ENCODE measurements at places on chromosomes 7 and 10.

DNA sequence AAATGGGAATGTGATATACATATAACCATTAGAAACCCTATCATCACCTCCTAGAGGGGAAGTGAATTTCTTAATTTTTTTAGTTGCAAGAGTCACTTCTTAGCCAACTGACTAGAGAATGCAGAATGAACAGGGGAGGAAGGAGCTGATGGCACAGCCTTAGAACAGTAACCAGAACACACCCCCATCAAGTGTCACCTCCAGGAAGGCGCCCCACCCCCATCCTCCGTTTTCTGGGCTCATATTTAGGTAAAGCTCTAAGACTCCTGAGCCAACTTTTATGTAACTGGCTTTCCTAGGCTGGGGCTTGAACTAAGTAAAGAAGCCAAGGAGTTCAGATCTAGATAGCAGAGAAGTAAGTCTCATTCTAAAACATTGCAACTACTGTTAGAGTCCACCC lies 54.0 kb downstream of the COL17A1 start:
- DNase-seq = no peak

DNA sequence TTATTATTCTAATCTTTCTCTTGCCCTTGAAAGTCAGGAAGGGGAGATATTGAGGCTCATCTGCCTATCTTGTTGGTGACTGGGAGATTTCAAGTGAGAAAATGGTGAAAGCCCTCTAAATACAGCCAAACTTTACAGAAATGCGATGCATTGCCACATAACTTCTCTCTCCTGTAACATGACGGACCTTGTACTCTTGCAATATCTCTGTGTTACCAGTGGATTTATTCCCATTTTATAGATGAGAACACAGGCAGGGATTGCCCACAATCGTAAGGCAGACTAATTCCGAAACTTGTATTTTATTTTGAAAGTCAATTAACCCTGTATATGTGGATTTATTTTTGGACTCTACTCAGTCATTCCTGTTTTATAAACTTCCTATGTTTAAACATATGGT lies 57.3 kb upstream of the MPP7 start:
- no peak for DNase-seq

GRCh38 chr7:132504852-132505251 lies 71.4 kb downstream of the PLXNA4 start:
- no peak for DNase-seq

GRCh38 chr10:76552091-76552873 lies 1085.3 kb downstream of the KCNMA1 start:
- no peak for DNase-seq

DNA sequence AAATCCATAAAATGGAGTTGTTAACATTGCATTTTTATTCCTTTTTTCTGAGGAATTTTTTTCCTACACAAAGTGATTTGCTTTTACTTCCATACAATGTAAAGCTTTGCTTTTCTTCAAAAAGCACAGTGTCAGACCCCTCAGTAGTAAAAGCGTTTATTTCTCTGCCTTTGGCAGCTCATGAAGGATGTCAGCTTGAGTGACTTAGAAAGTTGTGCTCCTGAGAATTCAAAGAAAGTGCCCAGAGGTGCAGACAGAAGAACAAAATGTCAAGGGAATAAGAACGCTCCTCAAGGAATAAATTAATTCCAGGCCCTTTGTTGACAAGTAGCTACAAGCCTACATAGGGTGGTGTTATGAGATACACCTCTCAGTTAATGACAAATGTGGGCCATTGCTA lies 369.3 kb upstream of the ADARB2 start:
- no peak for DNase-seq

DNA sequence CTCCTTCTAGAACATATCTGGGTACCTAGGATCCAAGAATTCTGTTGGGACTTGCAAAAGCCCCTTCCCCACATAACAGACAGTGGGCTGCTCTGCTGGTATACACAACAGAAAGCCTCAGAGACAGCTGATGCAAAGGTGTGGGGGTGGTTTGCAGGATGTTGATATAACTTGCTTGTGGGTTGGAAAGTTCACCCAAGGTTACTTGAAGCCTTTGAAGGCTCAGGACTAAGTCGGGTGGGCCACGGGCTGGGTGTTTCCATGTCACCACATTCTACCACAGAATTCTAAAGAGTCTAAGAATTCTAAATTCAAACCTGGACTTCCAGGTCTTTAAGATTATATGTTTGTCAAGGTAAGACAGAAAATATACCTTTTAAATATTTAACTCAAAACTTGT lies 7.4 kb upstream of the NRCAM start:
- DNase-seq = no peak

GRCh38 chr7:106018566-106019469 lies 55.8 kb downstream of the CDHR3 start:
- no peak for DNase-seq

GRCh38 chr7:87159538-87159937 lies 7.3 kb downstream of the DMTF1 start:
- no peak for DNase-seq

DNA sequence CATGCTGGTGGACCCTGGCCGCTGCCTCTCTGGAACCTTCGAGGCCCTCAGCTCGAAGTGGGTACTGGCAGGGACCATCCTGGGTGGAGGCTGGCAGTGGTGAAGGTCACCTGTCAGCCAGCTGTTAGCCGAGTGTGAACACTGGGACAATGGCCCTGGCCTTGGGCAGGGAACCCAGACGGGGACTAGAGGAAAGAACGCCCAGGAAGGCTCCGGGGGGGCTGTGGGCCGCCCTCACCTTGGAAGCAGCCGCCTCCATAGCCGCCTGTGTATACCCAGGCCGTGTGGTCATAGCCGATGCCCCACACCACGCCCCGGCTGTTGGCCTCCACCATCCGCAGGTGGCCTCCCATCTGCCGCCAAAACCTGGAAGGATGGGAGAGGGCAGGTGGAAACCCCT lies 17.6 kb downstream of the BHLHA15 start:
- DNase-seq = no peak

- no peak for DNase-seq
Measured at GRCh38 chr7:100808354-100808875, 18.9 kb downstream of the EPHB4 start.

GRCh38 chr10:96672481-96673175 lies 47.7 kb downstream of the PIK3AP1 start:
- DNase-seq = no peak

GRCh38 chr7:96997512-96998032 lies 7.8 kb upstream of the DLX6 start:
- DNase-seq = no peak

DNA sequence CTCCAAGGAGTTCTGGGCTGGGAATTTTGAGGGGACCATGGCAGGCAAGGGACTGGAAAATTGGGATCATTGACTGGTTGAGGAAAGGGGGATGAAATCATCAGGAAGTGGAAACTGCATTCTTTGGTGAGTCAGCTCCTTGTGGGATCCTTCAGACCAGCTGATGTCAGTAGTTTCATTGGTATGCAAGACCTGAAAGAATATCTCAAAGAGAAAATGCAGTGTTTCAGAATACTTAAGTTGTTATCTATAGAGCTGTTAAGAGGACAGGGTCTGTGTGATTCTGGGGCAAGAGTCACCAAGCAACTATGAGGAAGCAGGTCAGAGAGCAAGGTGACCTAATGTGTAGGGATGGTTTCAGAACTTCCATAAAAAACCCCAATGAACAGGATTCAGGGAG lies 595.9 kb upstream of the AUTS2 start:
- no peak for DNase-seq

DNA sequence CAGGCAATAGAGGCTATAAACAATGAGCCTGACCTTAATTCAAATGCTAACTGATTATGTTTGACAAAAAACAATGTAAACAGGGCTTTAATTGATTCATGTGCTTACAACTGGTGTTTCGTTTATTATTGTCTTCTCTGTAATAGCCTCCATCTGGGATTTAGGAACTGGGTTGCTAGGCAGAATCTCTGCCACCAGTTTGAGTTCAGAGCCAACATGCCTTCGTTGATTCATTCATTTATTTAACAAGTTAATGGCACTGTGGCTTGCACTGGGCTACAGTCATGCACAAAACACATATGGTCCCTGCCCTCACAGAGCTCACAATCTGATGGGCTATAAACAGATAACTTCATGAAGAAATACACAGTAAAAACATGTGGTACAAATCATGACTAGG lies 19.6 kb upstream of the CDHR3 start:
- no peak for DNase-seq

GRCh38 chr7:859359-860030 lies 16.9 kb upstream of the GET4 start:
- DNase-seq = no peak

GRCh38 chr10:77978360-77978759 lies 51.0 kb downstream of the POLR3A start:
- no peak for DNase-seq

DNA sequence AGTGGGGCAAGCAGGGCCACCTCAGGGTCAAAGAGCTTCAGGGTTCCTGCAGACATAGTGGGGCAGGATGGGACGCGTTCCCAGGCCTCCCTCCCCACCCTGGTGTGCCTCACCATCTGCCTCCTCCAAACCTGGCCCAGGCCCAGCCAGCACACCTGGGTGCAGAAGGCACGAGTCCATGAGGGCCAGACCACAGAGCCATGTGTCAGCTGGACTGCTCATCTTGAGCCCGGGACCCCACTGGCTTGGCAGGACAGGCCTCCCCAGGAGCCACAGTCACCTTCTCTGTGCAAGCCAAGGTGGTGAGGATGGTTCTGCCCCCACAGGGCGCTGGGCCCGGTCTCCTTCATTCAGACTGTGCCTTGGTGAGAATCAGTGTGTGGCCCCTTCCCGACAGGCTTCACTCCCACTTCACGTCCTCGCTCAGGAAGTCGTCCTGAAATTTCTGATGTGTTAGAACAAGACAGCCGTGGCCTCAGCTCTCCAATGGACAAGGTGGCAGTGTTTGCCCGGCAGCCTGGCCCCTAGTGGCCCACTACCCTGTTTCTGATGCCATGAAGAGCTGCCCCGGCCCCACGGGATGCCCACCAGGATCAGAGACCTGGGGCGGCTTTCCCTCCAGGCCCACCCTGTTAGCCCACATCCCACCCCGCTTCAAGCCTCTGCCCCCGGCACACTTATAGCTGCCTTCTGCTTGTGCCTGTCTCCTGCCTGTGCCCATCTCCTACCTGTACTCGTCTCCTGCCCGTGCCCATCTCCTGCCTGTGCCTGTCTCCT lies 59.6 kb upstream of the EBF3 start:
- DNase-seq = no peak

GRCh38 chr7:107996072-107996882 lies 6.7 kb downstream of the LAMB1 start:
- no peak for DNase-seq

- DNase-seq = no peak
Measured at GRCh38 chr10:80199828-80200227, 5.5 kb downstream of the ANXA11 start.

GRCh38 chr10:73968098-73968521 lies 29.8 kb upstream of the VCL start:
- no peak for DNase-seq

DNA sequence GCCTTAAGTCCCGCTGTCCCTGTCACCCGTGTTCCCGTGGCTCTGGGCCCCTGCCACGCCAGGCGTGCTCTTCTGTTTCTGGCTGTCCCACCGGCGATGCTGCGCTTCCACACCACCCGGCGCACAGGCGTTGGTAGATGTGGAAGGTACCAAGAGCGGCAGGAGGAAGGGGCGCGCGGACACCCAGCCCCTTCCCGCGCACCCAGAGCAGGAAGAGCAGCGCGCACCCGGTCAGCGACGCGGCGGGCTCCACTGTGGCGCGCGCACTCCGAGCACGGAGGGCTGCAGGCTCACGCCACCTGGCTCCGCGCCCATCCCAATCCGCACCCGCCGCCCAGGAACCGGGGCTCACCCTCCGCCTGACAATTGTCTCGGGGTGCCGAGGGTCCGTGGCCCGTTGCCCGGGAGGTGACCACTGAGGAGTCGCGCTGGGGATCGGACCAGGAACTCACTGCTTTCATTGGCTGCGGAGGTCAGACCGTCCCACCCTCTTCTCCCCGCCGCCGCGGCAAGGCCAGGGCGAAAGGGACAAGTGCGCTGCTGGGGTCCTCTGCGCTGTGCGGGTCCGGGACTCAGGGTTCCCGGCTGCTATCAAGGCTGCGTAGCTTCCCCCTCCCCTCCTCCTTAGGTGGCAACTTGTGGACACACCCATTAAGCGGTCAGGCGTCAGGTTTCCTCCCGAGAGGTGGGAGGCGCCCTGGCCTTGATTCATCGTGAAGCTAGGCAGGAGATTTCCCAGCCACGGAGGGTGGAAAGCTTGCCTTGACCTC lies 121.6 kb upstream of the ZNF92 start:
- no peak for DNase-seq

DNA sequence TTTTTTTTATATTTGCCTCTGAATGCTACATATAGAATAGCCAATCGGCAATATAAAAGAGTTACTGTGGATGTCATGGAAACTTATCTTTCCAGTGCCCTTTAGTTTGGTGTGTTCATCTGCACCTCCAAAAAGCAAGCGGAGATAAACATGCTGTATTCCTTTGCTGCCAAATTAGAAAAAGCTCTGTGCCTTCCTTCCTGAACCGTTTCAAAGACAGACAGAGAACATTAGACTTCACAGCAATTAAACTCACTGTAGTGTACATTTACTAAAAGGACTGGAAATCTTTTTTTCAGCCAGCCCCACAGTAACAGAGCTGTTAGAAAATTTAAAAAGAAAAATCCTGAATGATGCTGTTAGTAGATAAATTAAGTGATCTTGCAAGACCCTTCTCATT lies 707.5 kb downstream of the LRMDA start:
- DNase-seq = no peak

DNA sequence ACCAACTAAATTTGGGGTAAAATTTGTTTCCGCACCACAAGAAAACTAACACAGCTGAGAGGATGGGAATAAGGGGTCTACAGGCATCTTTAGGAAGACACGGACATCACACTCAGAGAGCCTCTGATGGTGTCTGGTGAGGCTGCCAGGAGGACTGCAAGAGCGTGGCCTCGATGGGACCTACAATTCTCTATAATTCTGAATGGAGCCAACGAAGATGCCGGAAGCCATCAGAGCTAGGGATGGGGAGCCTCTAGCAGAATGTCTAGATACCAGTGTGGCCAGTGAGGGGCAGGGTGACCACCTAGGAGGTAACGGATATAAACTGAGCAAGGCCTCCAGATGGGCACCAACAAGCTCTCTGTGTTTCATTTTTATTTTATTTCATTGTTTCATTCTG lies 7.5 kb downstream of the GRID1 start:
- no peak for DNase-seq

GRCh38 chr7:157932498-157933218 lies 595.9 kb downstream of the DNAJB6 start:
- DNase-seq = no peak

DNA sequence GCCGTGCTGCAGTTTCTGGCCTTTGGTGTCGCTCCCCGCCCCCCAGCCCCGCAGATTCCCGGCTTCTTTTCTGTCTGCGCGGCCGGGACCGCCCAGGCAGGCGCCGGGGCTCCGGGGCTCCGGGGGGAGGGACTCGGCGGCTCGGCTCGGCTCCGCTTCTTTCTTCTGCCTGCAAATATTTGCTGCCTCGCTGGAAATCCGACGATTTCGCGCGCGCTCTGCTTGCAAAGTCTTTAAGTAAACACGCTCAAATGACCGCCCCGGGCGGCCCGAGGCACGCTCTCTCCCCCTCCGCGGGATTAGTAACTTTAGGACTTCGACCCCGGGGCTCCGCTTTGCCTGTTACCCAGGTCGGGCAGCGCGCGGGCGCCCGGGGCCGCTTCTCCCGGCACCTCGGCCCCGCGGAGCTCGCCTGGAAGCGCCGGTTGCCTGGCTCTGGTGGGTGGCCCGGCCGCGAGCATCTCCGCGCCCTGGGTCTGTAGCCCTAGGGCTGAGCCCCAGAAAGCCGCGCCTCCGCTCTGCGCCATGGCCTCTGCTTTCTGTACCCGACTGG lies 3.9 kb upstream of the GATA3 start:
- DNase-seq = no peak
